ENCODE measurements at places on chromosomes 2 and 18.

DNA sequence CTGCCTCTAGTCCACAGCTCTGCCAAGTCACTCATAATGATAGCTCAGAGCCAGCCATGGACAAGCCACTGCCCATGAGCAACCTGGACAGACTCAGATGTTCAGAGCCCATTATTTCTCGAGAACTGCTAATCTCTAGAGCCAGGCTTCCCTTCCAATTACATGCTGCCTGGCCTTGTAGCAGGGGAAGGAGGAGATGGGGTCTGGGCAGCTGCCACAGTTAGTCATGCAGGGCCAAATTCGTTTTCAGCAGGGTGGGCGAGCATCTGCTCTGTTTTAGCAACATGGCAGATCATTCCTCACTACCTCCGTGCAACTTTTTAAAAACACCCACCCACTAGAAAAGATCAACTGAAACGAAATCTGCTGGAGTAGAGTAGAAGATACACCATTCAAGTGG, 141.8 kb downstream of the MYO5B start:
- no peak for DNase-seq

DNA sequence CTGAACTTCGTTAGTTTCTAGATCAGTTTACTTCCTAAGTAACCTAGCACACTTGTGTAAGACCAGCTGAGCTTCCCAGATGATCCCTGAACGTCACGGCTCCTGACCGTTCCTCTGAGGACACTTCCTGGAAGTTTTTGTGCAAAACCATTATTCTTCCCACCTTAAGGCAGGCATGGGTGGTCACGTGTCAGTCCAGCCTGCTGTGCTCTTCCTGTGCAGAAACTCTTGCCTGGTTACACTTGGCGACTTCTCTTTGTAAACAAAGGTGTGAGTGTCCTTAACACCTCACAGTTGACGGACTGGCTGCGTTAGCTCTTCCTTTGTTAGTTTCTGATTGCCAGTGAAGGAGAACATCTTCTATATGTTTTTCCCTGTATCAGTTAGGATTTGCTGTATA, 118.3 kb downstream of the SH3RF3 start:
- no peak for DNase-seq

- no peak for DNase-seq
These were observed 12.1 kb upstream of the COPS8 start for GRCh38 chr2:237073552-237073951.

- no peak for DNase-seq
These were observed 47.9 kb upstream of the PMAIP1 start for GRCh38 chr18:59851784-59852399.

DNA sequence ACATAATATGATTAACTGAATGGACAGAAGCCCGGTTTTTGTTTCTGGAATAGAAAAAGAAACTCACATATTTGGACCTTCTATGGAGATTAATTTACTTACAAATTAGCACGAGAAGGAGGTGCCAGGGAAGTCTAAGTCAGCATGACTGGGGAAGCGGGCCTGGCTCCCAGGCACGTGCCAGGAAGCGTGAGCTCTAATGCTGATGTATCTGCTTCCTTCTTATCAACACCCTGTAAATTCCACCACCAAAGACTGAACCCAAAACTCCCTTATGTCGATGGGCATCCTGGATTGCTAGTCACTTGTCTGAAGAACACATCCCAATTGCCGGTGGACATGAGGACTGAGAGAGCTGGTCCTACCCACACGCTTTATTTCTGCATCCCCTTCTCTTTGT, 134.5 kb downstream of the GALNT14 start:
- DNase-seq = no peak

- no peak for DNase-seq
These were observed 16.3 kb downstream of the SIX3 start for GRCh38 chr2:44957656-44958327.

- DNase-seq = no peak
These were observed 31.1 kb downstream of the GREB1 start for GRCh38 chr2:11564816-11565567.

DNA sequence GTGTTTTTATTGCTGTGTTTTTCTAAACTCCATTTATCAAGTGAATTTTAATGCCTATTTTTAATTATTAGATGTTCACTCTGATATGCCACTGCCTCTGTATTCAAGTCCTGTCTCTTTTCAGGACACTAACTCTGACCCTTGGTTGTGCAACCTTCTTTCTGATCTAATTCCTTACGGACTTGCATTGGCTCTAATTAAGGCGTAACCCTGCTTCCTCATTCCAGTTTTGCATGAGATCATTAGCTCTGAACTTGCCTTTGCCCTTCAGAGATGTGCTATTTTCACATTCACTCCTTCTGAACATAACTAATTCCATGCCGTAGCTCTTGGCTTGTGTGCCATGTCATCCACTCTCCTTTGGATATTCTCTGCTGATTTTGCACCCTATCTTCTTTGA, 162.5 kb upstream of the TMEFF2 start:
- DNase-seq = no peak
